Skeletal muscle cell (primary cell): ENCODE measurements at places on chromosomes 3 and 15.

DNA sequence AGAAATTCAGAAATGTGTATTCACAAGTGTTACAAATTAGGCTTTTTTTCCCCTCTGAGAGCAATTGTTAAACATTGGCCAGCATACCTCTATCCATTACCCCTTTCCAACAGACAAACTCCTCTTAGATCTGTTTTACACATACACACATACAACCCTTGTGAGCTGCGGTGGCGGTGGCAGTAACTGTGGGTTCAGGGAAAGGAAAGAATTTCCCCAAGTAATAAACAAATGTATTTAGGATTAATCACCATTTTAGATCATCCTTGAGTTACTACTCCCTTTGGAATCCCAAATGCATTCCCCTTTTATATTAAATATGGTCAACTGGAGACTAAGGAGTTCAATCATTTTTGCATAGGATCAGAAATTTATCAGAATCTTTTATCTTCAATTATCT is 667.0 kb downstream of the FHIT start:
- DNase-seq: no peak

DNA sequence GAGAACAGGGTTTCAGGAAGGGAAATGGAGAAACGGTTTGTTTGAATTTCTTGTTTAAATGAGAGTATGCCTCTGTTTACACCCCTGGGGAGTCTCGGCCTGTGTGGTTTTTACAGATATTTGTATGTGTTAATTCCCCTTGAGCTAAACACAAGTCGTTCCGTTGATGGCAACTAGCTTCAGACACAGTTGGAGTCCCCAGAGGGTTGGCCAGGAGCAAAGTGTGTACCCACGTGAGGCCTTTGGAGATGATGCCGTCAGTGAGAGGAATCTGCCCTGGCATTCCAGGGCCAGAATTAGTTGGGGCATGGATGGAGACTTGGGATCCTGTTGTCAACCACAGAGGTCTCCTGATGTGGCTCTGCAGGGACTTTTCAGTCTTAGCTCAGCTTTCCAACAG is 44.0 kb downstream of the CEMIP start:
- no peak for DNase-seq

- DNase-seq: no peak
Observed at GRCh38 chr15:91698241-91698640, 155.3 kb upstream of the SLCO3A1 start.

DNA sequence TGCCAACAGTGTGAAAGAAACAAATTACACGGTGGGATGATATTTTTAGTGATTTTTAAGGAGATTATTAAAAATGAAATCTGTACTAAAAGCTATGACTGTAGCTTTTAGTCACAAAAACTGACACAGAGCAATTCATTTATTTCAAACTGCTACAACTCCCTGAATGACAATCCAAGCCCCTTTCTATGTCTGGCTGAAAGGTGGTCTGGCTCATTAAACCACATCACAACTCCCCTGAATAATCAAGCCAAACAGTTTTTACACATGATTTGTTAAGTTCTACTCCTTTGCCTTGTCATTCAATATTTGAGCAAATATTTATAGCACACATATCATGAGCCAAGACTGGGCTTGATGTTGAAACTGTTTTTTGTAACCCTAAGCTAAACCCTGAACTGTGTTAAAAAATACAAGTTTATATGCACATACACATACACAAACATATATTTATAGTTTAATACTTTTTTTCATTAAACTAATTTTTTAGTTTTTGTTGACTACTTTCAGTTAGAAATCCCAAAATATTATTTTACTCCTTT is 125.5 kb downstream of the RBMS3 start:
- DNase-seq: no peak

- no peak for DNase-seq
Observed at GRCh38 chr3:104745313-104745712, 621.4 kb upstream of the ALCAM start.

GRCh38 chr15:99016680-99017321 is 9.2 kb upstream of the PGPEP1L start:
- DNase-seq: peak; percentile 33

- peak; percentile 53 for DNase-seq
Observed at GRCh38 chr3:149638228-149639092, 19.4 kb downstream of the WWTR1 start.

DNA sequence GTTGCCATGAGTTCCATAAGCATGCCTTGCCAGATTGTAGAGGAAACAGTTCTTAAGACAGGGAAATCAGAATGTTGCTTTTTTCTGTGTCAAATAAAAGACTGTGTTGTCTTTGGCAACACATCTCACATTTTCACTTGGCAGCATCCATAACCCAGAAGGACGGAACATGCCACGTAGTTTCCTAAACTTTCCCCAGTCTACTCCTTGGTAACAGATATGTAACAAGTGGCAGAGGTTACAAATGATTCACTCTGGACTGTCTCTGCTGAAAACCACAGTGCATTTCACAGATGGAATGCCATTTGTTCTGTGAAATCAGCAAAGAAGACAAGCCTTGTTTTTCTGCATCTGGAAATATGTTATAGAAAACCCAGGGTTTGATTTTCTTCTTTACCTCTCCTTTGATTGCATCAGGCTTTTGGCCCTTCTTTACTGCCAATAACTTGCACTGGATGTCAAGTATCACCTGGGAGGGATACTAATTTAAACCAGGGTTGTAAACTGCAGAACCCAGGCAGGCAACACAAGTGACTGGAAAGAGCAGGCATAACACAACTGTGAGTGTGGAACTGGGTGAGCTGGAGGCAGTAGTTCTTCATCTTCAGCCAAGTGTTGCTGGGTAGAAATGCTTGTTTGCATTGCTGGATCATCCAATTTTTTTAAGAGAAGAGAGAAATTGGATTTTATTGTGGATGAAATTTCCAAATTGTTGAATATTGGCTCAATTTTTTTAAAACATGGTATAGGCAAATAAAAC is 124.4 kb upstream of the FOXB1 start:
- peak; percentile 79 for DNase-seq

GRCh38 chr15:60116456-60117089 is 112.5 kb downstream of the FOXB1 start:
- DNase-seq: no peak

DNA sequence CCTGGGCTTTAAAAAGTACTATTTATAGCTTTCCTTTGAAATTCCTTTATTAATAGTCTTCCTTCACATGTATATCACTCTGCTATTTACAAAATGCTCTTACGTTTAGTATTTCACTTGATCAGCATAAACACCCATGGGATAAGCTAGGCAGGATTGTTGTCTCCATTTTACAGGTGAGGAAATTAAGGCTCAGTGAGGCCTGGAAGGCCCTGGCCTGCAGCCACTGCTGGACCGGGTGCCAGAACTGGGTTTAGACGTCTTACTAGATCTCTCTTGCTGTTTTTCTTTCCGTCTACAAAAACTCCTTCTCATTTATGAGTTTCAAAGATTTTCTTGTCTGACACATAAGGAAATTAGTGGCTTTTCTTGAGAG is 236.4 kb downstream of the LPP start:
- DNase-seq: no peak

GRCh38 chr3:183811638-183812037 is 13.7 kb downstream of the MAP6D1 start:
- DNase-seq: no peak

- no peak for DNase-seq
Observed at GRCh38 chr15:70920981-70921696, 28.5 kb downstream of the LRRC49 start.

DNA sequence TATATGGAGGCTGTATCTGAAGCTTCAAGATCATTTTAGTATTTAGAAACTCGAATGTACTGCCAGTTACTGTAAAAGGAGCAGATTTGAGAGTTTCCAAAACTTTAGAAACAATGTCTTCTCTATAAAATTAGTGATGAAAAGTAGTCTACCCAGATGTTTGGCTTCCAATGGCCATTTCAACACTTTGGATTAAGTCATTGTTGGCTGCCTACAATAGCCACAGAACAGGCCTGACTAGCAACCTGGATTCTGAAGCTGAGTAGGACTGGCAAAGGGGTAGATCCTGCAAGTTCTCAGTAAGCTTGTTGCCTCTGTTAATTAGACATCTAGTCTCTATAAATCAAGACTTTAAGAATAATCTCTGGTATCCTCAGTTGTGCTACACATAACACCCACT is 239.0 kb upstream of the KCNMB2 start:
- DNase-seq: peak; percentile 34

DNA sequence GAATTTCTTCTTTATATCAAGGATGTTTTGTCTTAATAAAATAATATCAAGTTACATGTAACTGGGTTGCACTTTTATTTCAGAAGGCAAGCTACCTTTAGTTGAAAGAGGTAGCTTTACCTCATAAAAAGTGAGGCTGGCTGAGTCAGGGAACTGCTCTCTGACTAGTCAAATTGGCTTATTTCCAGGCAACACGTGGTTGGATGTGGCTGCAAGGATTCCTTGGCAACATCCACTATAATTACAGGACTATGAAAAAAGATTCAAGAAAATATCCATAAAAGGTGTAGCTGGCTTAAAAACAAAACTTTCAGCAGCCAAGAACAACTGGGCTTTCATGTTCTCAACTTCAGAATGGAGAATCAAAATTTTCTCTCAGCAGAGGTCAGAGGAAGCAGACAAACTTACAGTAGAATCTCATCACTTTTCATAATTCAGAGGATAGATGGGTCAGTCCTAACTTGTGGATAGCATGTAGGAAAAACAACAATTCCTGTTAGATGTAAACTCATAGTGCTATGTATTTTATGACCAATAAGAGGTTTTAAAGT is 779.1 kb downstream of the MECOM start:
- peak; percentile 72 for DNase-seq

DNA sequence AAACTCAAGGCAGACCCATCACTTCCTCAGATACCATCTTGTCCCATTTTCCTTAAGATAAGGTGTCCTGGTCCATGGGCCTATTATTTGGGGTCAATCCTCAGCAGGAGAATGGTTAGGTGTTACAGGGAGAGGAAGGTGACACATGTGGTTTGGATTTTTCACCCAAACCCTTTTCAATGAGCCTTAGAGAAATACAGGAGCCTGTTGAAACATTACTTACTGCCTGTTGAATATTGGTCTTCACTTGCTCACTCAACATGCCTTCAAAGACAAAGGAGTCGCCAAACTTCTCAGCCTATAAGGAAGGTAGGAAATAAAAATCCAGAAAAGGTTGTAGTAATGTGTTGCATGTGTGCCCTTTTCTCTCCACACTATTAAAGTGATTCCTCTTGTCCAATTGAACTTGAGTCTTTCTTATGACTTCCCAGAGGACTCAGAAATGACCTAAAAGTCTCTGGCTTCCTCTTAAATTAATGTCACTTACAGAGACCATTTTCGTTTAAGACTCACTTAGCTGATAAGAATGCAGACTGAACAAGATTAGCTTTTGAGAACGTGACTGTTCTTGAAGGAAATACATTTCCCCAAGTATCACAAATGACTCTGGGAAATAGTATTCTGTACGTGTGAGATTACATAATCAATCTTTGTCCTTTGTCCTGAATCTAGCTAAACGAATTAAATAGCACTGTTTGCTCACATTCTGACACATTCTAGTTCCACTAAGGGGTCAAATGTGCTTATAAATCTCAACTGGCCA is 17.8 kb downstream of the SUMF1 start:
- DNase-seq: no peak

GRCh38 chr3:100912976-100913545 is 80.2 kb downstream of the ABI3BP start:
- DNase-seq: no peak

DNA sequence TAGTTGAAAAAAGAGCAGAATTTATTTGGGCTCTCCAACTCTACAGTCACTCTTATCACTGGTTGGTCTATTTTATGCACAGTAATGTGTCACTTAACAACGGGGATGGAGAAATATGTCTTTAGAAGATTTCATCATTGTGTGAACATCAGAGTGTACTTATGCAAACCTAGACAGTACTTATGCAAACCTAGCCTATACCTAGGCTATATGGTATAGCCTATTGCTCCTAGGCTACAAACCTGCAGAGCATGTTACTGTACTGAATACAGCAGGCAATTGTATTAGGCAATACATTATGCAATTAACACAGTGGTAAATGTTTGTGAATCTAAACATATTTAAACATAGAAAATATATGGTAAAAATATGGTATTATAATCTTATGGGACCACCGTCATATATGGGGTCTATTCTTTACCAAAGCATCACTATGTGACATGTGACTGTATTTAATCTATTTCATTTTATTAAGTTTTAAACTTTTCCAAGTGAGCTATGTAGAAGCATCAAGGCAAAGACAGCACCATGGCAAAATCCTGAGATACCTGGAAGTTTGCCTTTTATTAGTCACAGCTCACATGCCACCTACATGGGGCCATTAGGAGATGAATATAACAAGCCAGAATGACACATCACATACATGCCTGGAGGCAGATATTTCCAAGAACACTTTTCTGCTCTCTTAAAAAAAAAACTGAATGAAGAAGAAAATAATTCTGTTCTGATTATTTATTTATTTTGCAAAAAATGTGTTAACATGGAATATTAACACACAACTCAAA is 537.4 kb downstream of the TUSC7 start:
- no peak for DNase-seq

GRCh38 chr3:46212101-46212500 is 4.0 kb upstream of the CCR1 start:
- no peak for DNase-seq

GRCh38 chr3:156518726-156519125 is 36.2 kb downstream of the SSR3 start:
- DNase-seq: peak; percentile 73

DNA sequence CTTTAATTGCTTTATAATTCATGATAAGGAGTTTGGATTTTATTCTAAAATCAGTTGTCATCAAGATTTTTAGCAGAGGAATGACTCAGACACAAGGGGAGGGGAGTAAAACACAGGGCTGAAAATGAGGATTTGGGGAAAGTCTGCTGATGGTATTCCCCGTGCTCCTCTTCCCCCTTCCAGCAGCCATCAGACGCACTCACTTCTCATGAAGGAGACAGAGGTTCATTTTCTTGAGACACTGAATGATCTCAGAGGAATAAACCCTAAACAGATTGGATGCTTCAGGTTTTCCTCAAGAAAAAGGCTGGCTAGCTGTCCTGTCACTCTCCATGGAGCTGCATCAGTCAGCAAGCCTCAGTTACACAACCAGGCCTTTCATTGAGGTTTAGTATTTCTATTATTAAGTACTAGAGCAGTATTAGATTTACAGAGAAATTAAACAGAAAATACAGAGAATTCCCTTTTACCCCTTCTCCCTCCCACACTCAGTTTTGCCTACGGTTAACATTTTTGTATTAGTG is 166.4 kb downstream of the C3orf70 start:
- DNase-seq: no peak

DNA sequence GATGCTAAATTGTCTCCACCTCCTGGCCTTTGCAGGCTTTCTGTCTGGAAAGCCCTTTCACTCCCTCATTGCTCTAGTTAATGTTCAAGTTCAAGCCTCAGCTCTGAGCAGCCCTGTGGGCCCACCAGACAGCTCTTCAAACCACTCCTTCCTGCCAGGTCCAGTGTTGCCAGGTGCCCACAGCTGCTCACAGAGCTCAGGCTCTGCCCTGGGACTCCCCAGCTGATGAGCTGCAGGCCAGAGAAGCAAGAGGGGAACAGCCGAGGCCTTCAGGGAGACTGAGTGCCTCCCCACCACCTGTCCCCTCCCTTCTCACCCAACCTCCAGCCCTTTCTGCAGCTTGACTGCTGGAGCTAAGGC is 1.3 kb upstream of the ZBTB47 start:
- no peak for DNase-seq

GRCh38 chr3:134357914-134358811 is 16.1 kb downstream of the AMOTL2 start:
- peak; percentile 93 for DNase-seq
